H1 (cell line): ENCODE measurements at places on chromosomes 2 and 18. TPM values are rescaled to one million over a fixed set of nuclear protein-coding genes. Genes with fewer than 3 reads are reported as not detected.

DNA sequence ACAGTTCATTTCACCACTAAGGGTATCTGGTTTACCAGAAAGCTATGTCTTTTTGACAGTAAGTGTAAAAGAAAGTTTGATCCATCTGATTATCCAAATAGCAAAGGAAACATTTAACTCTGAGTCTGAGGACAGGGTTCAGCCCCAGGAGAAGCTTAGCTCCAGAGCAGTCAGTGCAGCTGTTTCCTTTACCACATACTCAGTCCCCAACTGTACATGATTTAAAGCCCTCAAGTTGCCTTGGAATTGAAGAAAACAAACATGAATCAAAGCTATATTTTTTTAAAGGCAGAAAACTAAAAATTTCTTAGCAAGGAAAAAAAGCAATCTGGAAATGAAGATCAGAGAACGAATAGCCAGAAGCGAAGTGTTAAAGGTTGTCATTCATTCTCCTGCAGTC lies 746.0 kb downstream of the METTL4 start:
- H3K27me3 ChIP-seq, result no peaks in the 10 kb centered on the region
- no peak overlapping the region for H3K4me3 ChIP-seq
- no peaks in the 10 kb centered on the region for H3K4me1 ChIP-seq
- no peak for DNase-seq
- no peaks in the 10 kb centered on the region for H3K36me3 ChIP-seq

- H3K36me3 ChIP-seq, result no peaks in the 10 kb centered on the region
- H3K27me3 ChIP-seq, result peaks cover 5% of the 10 kb centered on the region
- no peak for DNase-seq
- H3K4me1 ChIP-seq, result peaks cover 6% of the 10 kb centered on the region
- no peak overlapping the region for H3K27ac ChIP-seq
Measured at GRCh38 chr18:32469691-32470459, 807 bp downstream of the GAREM1 start.

DNA sequence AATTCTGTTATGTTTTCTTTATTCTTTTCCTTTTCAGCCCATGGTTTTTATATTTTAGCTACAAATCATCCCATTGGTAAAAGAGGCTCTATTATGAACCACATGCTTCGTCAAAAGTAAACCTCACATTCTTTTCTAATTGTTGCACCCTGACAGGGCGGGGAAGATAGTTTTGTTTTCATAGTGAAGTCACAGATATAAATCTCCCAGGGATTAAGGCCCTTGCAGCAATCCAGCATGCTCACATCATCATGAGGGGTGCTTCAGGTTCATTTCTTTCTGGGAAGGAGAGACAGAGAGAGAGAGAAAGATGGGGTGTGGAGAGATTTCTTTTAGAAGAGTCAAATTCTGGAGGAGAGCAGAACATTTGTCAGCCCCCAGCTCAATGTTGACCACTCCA lies 124.5 kb upstream of the CDC42EP3 start:
- no peak for DNase-seq
- H3K4me3 ChIP-seq, result no peak overlapping the region
- no peaks in the 10 kb centered on the region for H3K27me3 ChIP-seq
- H3K27ac ChIP-seq, result no peak overlapping the region

DNA sequence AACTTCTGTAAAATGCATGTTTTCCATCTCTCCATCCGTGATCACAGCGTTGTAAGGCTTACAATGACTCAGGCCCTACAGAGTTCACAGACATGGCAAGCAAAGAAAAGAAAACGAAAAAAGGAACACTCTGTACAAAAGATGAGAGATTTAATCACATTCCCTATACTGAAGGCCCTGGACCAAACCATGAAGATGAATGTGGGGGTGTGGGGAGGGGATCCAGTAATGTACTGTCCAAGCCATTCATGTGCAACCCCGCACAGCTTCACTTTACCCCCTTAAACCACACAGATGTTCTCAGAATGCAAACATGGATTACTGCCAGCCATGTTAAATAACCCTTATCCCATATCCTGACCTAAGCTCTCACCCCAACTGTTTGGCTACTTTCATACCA lies 391.1 kb downstream of the NCKAP5 start:
- no peaks in the 10 kb centered on the region for H3K36me3 ChIP-seq
- DNase-seq, result no peak
- no peaks in the 10 kb centered on the region for H3K4me1 ChIP-seq
- no peak overlapping the region for H3K4me3 ChIP-seq
- peaks cover 1% of the 10 kb centered on the region for H3K27me3 ChIP-seq
- no peak overlapping the region for H3K27ac ChIP-seq

TLX2 gene
- 0.15 and 0.17 TPM in 2 replicates for total RNA-seq

DNA sequence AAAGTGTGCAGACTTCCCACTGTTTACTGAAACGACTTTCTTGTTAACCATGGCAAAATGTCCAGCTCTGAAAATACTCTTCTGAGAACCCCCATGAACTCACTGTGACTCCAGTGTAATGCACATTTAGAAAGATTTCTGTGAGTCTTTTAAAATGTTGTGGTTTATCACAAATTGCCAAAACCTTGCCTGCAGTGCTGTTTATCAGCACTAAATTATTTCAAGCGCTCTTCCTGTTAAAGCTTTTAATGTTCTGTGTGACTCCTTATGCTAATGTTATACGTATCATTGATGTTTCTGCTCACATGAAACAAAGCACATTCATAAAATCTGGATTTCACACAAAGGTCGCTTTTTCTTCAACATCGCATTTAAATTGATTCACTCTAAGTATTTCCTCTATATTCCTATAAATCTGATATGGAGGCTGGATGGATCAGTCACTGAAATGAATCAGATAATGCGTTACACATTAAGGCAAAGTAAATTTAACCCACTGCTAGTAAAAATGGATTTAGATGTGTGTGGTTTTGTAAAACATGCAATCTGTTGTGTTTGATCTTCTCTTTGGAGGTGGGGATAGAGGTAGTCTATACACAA lies 521.2 kb downstream of the NYAP2 start:
- no peak overlapping the region for H3K4me3 ChIP-seq
- no peak overlapping the region for H3K27ac ChIP-seq
- H3K4me1 ChIP-seq, result no peaks in the 10 kb centered on the region
- H3K27me3 ChIP-seq, result no peaks in the 10 kb centered on the region
- DNase-seq, result no peak

SMYD5 gene
- 56.7 and 61.5 TPM in 2 replicates for total RNA-seq

- H3K4me3 ChIP-seq, result no peak overlapping the region
- H3K36me3 ChIP-seq, result no peaks in the 10 kb centered on the region
- H3K27me3 ChIP-seq, result no peaks in the 10 kb centered on the region
- no peak for DNase-seq
Measured at GRCh38 chr2:217797165-217797564, 205.6 kb downstream of the TNS1 start.

HSPE1 gene
- total RNA-seq, result 364 and 377 TPM in 2 replicates

- no peaks in the 10 kb centered on the region for H3K4me1 ChIP-seq
- no peak overlapping the region for H3K4me3 ChIP-seq
- no peaks in the 10 kb centered on the region; the same call in 1 of the 2 replicates for H3K36me3 ChIP-seq
- no peak overlapping the region for H3K27ac ChIP-seq
- DNase-seq, result no peak
Measured at GRCh38 chr2:188798159-188798558, 176.0 kb upstream of the COL3A1 start.

GRCh38 chr2:20677301-20678085 lies 10.5 kb downstream of the GDF7 start:
- no peak overlapping the region for H3K4me3 ChIP-seq
- H3K27me3 ChIP-seq, result peaks cover 11% of the 10 kb centered on the region
- peaks cover 8% of the 10 kb centered on the region for H3K4me1 ChIP-seq

DNA sequence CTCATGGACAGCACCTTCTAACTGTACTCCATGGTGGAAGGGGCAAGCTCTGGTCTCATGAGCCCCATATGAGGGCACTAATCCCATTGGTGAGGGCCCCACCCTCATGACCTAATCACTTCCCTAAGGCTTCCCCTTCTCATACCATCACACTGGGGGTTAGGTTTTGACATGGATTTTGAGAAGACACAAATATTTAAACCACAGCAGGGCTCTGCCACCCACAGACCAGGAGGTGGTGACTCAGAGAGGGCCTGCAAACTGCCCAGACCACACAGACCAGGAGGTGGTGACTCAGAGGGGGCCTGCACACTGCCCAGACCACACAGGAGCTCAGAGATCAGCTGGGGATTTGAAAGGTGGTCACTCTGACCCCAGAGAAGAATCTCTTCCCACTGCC lies 222.0 kb downstream of the KLHL29 start:
- no peak overlapping the region for H3K27ac ChIP-seq
- DNase-seq, result no peak
- no peaks in the 10 kb centered on the region for H3K36me3 ChIP-seq
- H3K27me3 ChIP-seq, result no peaks in the 10 kb centered on the region

SERPINB13 gene
- total RNA-seq, result not detected in 2 replicates

POU3F3 gene
- total RNA-seq, result 0.09 and 0.10 TPM in 2 replicates

MC4R gene
- not detected in 2 replicates for total RNA-seq
